ENCODE measurements at places on chromosomes 6 and 20.

- DNase-seq, result no peak
These were observed 334.1 kb upstream of the KCNQ5 start for GRCh38 chr6:72287801-72288200.

- DNase-seq, result no peak
These were observed 24.6 kb downstream of the RNF24 start for GRCh38 chr20:3990716-3991115.

GRCh38 chr6:43170417-43170930 lies 595 bp upstream of the SRF start:
- DNase-seq, result no peak

DNA sequence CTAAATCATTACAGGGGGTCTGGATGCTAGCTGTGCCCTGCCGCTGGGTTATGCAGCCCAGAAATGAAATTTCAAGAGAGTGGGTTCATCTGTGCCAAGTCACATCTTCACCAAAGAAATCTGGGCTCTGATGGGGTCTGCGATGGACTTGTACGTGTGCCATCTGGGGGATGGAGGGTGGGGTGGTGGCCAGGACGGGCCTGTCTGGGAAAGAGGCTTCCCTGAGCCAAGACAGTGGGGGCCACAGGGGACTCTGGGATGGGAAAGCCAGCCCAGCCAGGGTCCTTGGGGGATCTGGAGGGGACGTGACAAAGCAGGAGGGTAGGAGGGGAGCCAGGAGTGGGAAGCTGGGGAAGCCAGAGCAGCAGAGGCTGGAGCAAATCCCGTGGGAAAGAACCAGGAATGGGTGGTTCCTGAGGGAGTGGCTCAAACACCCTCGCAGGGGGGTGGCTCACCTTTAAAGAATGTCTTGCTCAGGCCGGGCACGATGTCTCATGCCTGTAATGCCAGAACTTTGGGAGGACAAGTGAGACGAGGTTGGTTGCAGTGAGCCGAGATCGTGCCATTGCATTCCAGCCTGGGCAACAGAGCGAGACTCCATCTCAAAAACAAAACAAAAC lies 36.3 kb upstream of the SULF2 start:
- DNase-seq, result no peak

DNA sequence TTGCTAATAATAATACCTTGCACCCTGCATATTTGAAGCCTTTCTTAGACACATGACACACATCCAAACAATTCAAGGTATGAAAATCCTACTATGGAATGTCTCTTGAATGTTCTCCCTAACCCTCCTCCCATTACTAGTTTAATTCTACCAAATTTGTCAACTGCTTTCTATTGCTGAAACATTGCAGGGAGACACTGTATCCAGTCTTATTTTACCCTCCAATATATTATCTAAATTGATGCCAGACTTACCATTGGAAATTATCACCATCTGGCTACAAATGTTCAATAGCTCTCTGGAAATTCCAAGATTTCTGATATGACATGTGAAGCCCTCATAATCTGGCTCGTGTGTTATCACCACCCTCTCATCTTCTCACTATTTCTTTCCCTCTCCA lies 1027.3 kb upstream of the CITED2 start:
- DNase-seq, result no peak

GRCh38 chr6:15427331-15428070 lies 181.6 kb downstream of the JARID2 start:
- DNase-seq, result peak; percentile 40

DNA sequence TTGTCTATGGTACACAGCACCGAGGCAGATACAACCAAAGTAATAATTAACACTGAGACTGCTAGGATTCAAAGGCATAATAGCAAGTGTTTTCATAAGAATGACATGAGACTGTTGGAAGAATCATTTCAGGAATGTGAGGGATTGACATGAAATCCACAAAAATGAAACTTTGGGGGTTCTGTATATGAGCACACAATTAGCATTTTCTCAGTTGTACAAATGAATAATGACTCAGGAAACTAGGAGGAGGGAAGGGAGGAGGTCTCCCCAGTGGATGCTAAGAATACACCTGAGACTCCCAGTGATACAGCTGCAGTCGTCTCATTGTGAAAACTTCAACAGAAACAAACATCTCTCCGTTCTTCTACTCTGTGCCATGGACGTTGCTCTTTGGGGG lies 428.4 kb upstream of the PLCB4 start:
- no peak for DNase-seq

DNA sequence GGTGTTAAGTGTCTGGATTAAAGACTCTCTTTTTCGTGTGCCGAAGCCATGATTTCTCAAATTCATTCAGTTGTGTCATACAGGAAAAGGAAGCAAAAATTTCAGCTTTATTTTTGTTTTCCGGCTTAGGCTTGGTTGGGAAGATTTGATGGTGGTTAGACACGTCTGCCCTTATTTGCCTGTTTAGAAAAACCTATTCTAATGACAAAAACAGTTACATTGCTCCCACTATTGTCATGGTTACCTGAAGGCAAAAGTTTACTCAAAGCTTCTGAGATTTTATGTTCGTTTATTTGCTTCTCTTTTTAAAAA lies 982 bp downstream of the DNAJC5 start:
- no peak for DNase-seq

GRCh38 chr6:160462551-160463109 lies 114.5 kb downstream of the SLC22A3 start:
- peak; percentile 33 for DNase-seq

DNA sequence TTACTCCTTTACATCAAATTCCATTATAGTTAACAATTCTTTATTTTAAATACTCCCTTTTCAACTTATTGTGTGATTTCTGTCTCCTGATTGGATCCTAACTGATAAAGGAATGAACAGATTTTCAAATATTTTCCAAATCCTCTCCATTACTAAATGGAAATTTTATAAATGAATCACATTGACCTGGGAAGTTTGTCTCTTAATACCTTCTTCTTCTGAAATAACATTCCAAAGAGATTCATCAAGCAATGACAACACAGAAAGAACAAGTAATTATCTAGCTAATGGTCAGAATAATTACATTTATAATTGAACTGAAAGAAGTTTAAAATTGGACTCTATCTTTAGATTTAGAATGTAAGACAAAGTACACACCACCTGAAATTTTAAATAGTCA lies 515.4 kb upstream of the PTCHD4 start:
- DNase-seq, result no peak

DNA sequence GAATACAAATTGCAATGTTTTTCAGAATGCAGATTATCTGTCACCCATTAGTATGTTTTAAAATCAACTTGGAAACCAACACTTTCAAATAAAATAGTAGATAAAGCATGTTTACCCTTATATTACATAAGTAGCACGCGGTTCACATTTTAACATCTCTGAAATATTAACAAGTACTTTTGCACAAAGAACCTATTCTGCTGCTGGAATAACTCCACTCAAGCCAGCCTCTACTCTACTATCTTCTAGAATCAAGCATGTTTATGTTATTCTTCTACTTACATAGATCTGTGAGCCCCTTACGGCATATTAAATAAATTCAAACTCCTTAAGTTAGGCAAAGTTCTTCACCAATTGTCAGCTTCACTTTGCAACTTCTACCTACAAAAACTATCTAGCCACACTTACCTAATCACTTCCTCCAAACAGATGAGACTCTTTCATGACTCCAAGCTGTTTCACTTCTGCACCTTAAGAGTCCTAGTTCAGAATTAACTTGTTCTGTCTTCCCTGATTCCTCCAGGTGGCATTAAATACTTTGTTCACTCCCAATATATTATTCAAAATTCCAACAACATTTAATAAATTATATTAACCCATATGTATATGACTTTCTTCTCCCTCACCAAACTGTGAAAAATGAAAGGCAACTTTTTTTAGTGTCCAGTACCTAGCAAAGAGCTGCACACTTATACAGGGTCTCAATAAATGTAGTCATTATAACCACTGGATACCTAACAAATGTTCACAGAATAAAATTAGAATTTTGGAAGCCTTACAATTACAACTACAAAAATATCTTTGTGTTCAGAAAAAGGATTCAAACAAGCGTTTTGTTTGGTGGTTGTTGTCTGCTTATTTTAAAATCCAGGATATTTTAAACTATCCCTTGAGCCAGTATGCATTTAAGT lies 12.1 kb downstream of the CEP85L start:
- no peak for DNase-seq

DNA sequence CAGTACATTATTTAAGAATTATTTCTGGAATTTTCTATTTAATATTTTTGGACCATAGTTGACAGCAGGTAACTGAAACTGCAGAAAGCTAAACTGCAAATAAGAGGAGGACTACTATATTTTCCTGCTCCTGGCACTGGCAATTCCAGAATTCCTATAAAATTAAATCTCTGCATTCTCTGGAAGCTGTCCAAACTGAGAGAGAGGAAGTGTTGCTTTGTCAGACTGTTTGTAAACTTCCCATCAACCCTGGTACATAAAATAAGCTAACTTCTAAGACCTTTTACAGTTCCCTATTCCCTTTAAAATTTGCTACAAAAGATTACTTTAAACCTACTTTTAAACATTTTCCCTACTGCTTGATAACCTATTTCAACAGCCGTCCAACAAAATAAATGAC lies 196.1 kb upstream of the RUNX2 start:
- peak; percentile 68 for DNase-seq

- DNase-seq, result no peak
These were observed 532.1 kb upstream of the JAG1 start for GRCh38 chr20:11205769-11206362.

GRCh38 chr6:28311139-28311823 lies 24.7 kb downstream of the ZSCAN31 start:
- DNase-seq, result no peak

GRCh38 chr6:149064001-149064659 lies 253.4 kb upstream of the TAB2 start:
- DNase-seq, result no peak

DNA sequence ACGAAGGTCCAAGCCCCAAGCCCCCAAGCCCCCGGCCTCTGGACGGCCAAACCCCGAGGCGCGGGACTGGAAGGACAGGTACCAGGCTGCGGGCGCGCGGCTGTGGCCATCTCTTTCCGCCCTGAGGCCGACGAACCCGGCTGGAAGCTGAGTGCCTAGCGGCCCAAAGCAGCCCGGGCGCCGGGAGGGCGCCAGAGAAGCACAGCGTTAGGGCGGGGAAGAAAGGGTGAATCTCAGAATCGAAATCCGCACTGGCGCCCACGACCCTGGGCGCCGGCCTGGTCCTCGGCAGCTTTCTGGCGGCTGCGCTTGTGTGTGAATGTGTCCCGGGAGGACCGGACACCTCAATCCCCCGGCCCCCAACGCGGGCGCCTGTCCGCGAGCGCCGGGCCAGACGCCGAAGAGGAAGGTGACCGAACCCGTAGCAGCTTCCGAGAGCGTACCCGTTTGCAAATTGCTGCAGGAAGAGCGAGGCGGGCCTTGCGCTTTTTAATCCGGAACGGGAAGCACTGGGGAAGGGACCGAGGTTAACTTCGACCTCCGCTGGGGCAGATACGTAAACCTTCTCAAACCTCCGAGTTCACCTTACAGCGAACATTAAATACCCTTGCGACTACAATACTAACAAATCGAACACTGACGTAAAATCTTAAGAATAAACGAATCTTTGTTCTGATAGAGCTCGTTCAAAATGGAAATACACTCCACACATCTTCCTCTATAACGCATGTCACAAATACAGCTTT lies 2.9 kb downstream of the NRN1 start:
- DNase-seq, result peak; percentile 61

GRCh38 chr20:38893056-38893564 lies 33.1 kb upstream of the FAM83D start:
- peak; percentile 25 for DNase-seq
